ENCODE measurements at places on chromosomes 12 and 14. TPM values are rescaled to one million over a fixed set of nuclear protein-coding genes. Genes with fewer than 3 reads are reported as not detected.

- H3K27ac ChIP-seq, result no peak overlapping the region
- H3K27me3 ChIP-seq, result no peaks in the 10 kb centered on the region
- no peak for DNase-seq
These were observed 17.3 kb downstream of the PPM1A start for GRCh38 chr14:60266021-60266937.

DNA sequence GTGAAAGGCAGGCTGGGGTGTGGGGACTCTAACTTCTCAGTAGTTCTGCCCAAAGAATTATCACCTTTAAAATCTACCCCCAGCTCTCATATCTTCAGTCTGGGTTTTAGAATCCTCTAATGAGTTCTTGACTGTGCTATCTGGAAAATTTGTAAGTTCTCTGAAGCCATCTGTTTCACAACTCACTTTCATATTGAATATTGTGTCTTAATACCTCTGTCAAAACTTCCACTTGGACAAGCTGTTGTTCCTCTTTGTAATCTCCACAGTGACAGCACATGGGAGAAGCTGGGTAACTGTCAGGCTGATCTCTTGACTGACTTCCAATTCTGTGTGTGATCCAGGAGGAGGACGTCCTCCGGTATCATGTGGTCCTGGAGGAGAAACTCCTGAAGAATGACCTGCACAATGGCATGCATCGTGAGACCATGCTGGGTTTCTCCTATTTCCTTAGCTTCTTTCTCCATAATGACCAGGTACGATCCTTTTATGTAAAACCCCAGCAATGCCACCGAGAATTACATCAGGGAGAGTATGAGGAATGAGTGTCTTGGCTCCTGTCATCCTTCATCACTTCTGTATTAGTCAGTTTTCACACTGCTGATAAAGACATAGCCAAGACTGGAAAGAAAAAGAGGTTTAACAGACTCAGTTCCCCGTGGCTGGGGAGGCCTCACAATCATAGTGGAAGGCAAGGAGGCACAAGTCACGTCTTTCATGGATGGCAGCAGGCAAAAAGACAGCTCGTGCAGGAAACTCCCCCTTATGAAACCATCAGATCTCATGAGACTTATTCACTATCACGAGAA, 111.9 kb downstream of the STAB2 start:
- H3K4me3 ChIP-seq, result no peak overlapping the region
- H3K27ac ChIP-seq, result peak overlapping the region; percentile 19
- no peaks in the 10 kb centered on the region for H3K4me1 ChIP-seq

- peaks cover 20% of the 10 kb centered on the region for H3K4me1 ChIP-seq
- H3K27ac ChIP-seq, result no peak overlapping the region
- H3K36me3 ChIP-seq, result no peaks in the 10 kb centered on the region
- H3K4me3 ChIP-seq, result no peak overlapping the region
These were observed 165.5 kb upstream of the NOS1 start for GRCh38 chr12:117526757-117527478.

GRCh38 chr12:124732275-124733075, 131.2 kb downstream of the SCARB1 start:
- no peak for DNase-seq
- H3K27me3 ChIP-seq, result no peaks in the 10 kb centered on the region
- no peaks in the 10 kb centered on the region for H3K36me3 ChIP-seq

DNA sequence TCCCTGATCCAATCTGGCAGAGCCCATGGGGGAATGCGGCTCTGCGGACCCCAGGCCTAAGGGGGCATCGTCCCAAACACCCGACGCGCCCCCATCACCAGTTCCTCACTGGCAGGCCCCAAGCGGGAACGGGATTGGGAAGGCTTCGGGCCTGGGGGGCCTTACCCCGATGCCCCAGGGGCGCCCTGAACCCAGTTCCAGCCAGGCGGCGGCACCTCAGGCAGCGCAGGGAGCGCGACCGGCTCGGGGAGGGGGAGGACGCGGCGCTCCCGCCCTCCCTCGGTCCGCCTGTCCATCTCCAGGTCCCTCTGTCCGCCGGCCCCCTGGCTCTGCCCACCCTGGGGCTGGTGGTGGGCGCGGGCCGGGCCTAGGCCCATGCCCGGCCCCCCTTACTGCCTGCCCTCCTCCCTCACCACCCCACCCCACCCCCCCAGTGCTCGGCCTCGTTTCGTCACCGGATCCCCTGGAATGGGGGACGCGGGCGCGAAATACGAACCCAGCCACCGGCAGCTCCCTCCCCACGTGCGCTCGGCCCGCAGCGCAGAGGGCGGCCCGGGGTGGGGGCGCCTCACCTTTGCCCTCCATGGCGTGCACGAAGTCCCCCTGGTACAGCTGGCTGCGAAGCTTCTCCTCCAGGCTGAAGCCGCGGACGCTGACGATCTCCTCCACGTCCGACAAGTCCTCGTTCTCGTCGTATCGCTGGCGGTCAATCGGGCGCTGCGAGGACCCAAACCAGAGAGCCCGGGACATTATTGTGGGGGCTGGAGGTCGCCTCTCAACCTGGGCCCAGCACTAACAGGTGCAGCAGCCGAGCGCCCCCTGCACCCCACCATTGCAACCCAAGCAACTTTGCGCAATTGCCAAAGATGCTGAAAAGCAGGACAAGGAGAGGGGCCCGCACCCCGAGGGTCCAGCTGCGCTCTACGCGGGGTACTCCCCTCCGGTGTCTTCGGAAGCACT, 2.3 kb downstream of the KDM2B start:
- H3K4me3 ChIP-seq, result peak overlapping the region; percentile 74
- DNase-seq, result peak; percentile 21
- H3K27me3 ChIP-seq, result no peaks in the 10 kb centered on the region
- peaks cover 62% of the 10 kb centered on the region for H3K4me1 ChIP-seq
- peak overlapping the region; percentile 87 for H3K27ac ChIP-seq

The HHIPL1 gene
- 1.2 TPM for total RNA-seq

The PRH2 gene
- not detected for total RNA-seq

The SSPN gene
- 67.4 TPM for total RNA-seq

The SERPINA10 gene
- not detected for total RNA-seq

GRCh38 chr14:72610831-72611200, 283.1 kb downstream of the DPF3 start:
- H3K27ac ChIP-seq, result no peak overlapping the region
- DNase-seq, result no peak
- H3K36me3 ChIP-seq, result no peaks in the 10 kb centered on the region
- no peaks in the 10 kb centered on the region for H3K27me3 ChIP-seq
- peaks cover 53% of the 10 kb centered on the region for H3K4me1 ChIP-seq
- H3K4me3 ChIP-seq, result no peak overlapping the region

DNA sequence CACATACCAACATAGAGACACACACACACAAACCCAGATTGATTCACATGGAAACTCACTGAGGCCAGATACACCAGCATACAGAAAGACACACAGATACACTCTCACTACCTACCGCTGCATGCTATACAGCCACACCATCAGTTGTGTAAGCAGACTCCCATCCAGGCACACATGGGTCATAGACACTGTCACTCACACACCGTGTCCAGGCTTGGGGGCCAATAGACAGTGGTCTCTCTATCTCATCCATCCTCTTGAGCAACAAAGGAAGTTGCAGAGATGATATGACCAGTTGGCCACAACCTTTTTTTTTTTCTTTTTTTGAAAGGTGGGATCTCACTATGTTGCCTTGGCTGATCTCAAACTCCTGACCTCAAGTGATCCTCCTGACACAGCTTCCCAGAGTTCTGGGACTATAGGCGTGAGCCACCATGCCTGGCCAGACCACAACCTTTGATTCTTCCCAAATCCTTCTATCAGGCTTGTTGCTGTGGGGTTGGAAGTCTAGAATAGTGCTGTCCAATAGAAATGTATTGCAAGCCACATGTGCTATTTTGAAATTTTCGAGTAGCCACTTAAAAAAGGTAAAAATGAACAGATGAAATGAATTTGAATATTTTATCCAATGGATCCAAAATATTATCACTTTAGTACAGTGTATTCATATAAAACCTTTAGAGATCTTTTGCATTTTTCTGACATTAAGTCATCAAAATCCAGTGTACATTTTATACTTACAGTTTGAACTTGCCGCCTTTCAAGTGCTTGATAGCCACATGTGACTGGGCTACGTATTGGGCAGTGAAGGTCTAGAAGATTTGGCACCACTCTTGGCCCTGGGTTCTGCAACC, 7.4 kb downstream of the LRP1-AS start:
- peaks cover 57% of the 10 kb centered on the region for H3K36me3 ChIP-seq
- H3K4me3 ChIP-seq, result no peak overlapping the region
- peaks cover 96% of the 10 kb centered on the region for H3K4me1 ChIP-seq
- H3K27me3 ChIP-seq, result no peaks in the 10 kb centered on the region
- peak overlapping the region; percentile 99 for H3K27ac ChIP-seq

The CD163L1 gene
- 2.5 TPM for total RNA-seq

DNA sequence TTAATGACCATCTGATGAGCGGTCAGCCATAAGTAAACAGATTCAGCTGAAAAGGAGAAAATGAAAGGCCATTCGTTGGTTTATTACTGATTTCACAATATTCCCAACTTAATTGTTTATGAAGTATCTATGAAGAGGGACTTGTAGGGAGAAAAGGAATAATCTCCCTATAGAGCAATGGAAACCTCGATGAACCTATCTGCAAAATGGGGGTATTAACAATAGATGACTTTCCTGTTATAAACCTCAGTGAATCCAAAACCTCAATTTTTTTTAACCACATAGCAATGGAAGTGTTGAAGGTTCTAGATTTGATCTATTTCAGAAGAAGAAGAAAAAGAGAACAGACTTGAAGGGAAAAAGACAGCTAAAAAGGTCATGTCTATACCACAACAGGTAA, 2.0 kb downstream of the WIF1 start:
- no peak for DNase-seq

DNA sequence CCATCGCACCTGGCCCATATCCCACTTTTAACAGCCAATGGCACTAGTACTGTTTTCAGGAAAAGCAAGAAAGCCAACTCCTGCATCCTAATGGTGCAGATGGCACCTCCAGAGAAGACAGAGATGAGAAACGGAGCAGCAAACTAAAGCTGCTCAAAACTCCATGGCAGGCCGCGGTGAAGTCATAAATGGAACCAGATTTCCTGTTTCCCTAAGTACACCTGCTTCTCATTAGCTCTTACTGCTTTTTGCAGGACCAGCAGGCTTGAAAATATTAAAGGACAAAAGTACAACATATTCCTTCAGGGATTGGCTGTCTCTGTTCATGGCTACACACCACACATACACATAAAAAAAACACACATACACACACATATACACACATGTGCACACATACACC, 36.7 kb upstream of the LGALS3 start:
- H3K27ac ChIP-seq, result no peak overlapping the region
- no peaks in the 10 kb centered on the region for H3K27me3 ChIP-seq
- DNase-seq, result no peak

The VRTN gene
- not detected for total RNA-seq

All from left ventricle myocardium inferior (tissue), 1 donor.